Right lobe of liver (tissue), 6 donors: ENCODE measurements at places on chromosomes 4 and X.

GRCh38 chr4:54545663-54546424 is 111.9 kb upstream of the KIT start:
- no peak for DNase-seq

- DNase-seq = no peak
Measured at GRCh38 chrX:117990438-117990837, 126.2 kb downstream of the KLHL13 start.

- no peak for DNase-seq
Measured at GRCh38 chrX:80388206-80388605, 32.0 kb upstream of the TENT5D start.

GRCh38 chrX:68568136-68568535 is 69.3 kb downstream of the YIPF6 start:
- no peak for DNase-seq

- no peak for DNase-seq
Measured at GRCh38 chr4:160159457-160159856, 1056.6 kb downstream of the RAPGEF2 start.

DNA sequence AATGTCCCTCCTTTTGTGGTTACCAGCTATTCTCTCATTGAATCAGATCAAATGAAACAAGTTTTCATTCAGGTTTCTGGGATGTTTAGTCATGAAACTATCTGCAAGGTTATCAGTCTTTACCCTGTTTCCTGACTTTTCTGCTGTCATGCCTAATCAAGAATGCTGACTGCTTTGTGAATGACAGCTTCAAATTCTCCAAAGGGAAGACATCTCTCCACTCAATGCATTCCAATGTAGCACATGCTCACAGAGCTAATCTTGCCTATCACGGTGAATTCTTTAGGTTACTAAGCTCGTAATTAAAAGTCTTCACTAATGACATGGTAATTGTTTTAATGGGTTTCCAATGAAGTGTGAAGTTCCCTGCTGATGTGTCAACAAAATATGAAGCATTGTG is 1068.5 kb downstream of the PCDH7 start:
- DNase-seq = no peak

DNA sequence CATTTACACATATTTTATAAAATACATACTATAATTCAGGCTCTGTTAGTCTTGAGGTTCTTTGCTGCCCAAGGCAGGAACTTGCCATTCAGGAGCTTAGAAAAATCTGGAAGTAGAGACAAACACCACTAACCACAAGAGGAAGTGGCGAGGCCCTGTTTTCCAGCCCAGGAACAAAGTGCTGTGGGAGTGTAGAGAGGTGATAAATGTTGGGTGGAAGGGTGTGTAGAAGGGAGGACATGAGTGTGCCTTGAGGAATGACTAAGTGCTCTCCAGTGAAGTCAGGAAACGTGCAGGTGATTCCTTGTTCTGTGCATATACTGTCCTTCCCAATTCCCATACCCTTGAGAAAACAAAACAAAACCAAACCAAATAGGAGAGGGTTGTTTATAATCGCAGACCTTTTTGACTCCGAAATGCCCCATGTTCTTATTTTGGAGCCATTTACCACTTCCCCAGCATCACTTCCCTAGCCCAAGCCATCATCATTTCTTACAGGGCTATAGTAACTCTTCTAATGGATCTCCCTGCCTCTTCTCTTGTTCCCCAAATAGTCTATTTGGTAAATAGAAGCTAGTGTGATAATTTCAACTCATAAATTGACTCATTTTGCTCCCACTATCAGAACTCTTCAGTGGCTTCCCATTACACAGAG is 83.2 kb downstream of the GPAT3 start:
- no peak for DNase-seq

- no peak for DNase-seq
Measured at GRCh38 chr4:14196131-14196530, 568.6 kb upstream of the BOD1L1 start.

DNA sequence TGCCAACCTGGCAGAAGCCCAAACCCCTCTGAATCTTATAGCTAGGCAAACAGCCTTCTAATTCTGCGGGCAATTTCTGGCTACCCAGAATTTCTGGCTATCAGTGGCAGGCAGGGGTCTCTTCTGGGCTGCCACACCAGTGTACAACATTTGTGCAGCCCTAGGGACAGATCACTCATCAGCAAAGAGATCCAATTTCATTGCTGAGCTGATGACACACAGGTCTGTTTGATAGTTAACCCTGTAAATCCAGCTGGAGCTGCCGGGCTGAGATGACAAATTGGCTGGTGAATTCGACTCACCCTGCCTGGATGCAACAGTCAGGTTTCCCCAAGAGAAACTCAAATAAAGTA is 2.4 kb downstream of the MID1 start:
- DNase-seq = no peak

DNA sequence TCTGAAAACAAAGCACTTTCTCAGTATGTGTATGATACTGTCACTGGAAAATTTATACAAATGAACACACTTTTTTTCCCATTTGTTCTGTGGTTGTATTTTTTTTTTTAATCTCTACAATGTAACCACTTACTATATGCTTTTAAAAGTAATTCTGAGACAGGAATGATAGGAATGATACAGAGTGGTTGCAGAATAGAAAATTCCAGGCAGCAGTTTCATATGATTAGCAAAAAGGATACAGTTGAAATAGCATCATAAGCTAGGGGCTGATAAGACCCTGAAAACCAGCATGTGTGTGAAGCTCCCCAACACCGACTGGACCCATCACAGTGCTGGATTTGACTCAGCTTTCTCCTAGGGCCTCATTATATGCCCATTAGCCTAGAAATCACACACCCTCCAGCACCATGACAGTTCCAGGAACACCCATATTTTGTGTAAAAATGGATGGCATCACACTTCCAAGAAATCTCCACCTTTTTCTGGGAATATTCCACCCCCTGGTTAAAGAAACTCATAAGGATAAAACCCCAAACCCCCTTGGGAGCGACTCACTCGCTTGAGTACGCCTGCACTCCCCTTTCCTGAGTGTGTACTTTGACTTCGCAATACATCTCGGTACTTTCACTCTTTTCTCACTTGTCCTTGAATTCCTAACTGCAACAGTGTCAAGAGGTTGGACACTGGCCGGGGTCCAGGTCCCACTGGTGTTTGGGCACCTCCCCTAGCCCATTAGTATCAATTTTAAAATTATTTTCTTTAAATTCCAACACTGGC is 77.4 kb upstream of the AGA start:
- DNase-seq = no peak

DNA sequence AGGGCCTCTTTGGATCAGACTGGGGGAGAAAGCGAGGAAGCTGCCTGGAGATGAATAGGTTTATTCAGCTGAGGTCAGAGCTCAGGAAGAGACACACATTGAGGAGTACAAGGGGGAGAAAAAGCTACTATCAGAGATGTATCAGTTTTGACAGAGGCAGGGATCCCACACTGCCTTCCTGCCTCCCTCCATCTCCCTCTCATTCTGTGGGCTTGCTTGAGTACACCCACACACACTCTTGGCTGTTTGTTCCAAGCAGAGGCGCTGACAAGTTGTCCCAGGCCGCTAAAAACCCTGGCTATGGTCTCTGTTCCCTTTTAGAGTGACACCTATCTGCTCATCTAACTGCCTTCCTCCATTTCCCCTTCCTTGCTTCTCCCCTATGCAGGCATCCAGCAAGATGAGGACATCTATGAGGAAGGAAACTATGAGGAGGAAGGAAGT is 5.2 kb downstream of the TSPYL2 start:
- no peak for DNase-seq

DNA sequence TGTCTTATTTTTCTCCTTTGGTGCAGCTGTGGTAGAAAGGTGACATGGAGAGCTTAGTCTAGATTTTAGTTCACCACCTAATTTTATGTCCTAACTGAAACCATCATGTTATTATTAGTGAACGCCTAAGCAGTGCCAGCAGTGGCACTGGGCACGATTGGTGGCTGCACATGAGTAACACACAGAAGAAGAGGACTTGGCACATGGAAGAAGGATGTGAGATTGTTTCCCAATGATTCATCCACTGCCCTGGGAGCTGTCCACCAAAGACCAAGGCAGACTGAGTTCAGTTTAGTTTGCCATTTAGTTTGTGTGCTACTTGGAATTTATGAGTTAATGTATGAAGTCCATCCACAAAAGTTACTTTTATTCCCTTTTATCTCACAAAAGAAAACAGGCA is 68.1 kb upstream of the NAP1L5 start:
- DNase-seq = no peak

DNA sequence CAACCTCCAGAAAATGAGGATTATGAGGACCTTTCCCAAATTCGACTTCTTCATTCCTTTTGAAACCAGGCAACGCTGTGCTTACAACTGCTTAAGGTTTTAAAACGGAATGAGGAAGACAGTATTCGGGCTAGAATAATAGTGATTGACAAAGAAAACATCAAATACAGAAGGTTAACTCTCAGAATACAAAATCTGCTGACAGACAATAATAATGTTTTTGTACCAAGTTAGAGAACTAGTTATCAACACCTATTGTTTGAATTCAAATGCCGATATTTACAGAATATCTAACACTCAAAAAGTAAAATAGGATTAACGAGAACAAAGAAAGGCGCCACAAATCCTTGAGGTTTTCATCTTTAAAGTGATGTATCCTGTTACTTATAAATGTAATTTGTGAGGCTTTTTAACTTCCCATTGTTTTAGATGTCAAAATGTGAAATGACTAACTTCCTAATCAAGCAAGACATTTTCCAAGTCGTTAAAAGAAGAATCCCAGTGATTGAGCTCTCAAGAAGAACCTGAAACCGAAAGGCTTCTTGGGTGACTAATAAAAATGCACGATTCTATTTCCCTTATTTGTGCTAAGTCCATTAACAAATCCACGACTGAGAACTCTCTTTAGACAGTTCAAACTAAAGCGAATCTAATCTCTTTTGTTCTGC is 118.3 kb downstream of the SORBS2 start:
- no peak for DNase-seq

DNA sequence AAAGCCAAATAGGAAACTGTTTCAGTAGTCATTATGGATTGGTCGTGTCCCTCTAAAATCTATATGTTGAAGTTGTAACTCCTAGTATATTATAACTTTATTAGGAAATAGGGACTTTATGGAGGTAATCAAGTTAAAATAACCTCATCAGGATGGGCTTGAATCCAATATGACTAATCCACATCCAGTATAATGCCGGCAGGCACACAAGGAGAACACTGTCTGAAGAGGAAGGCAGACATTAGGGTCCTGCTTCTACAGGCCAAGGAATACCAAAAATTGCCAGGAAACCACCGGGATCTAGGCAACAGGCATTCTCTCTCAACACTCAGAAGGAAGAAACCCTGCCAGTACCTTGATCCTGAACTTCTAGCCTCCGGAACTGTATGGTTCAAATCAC is 130.3 kb downstream of the ATP10D start:
- no peak for DNase-seq

- no peak for DNase-seq
Measured at GRCh38 chrX:70175338-70175737, 1.9 kb upstream of the DGAT2L6 start.

- DNase-seq = no peak
Measured at GRCh38 chrX:129449148-129449547, 74.1 kb downstream of the SMARCA1 start.

GRCh38 chrX:9581771-9582385 is 117.0 kb downstream of the TBL1X start:
- DNase-seq = no peak

DNA sequence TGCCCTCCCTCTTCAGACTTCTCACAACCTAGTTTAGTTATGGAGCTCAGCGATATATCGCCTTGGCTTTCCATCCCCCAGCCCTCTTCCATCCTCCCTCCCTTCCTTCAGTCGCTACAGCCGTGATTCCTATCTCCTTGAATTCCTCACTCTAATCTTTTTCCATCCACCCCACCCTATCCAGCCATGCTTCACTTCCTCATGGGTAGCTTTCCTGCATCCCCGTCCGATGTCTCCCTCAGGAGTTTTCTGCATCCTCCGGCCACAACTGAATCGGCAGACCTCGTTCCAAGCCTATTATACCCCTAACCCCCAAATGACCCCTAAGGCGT is 456 bp downstream of the SNX12 start:
- no peak for DNase-seq

GRCh38 chr4:81471298-81471587 is 464 bp downstream of the RASGEF1B start:
- no peak for DNase-seq

- DNase-seq = no peak
Measured at GRCh38 chr4:102321260-102321995, 23.9 kb downstream of the SLC39A8 start.

GRCh38 chr4:22191565-22191964 is 243.0 kb upstream of the KCNIP4 start:
- no peak for DNase-seq

DNA sequence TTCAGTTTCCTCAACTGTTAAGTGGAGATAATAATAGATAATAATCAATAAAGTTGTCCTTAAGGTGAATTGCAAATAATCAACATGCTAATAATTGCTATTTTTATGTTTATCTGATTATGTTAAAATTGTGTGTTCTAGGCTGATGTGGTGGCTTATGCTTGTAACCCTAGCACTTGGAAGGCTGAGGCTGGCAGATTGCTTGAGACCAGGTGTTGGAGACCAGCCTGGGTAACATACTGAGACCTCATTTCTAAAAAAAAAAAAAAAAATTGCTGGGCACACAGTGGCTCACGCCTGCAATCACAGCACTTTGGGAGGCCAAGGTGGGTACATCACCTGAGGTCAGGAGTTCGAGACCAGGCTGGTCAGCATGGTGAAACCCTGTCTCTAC is 175.2 kb downstream of the GC start:
- no peak for DNase-seq

GRCh38 chr4:52912608-52913007 is 50.5 kb downstream of the RASL11B start:
- DNase-seq = no peak

DNA sequence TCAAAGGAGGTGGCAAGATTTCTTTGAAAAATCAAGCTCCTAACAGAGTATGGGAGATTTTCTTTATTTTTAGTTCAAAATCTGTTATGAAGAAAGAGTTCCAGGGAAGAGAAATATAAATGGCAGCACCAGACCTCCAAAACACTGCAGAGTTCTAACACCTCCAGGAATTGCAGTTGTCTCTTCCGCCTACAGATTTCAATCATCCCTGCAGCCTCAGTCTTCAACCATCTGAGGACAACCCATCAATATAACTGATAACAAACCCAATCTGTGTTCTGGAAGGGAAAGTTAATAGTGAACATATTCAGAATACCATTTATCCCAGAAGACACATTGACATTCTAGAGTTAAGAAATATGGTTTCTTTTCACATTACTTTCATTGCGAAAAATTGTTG is 296.1 kb downstream of the ARAP2 start:
- no peak for DNase-seq

- peak; percentile 39 for DNase-seq
Measured at GRCh38 chrX:56366901-56367300, 134.7 kb downstream of the KLF8 start.

- DNase-seq = no peak
Measured at GRCh38 chr4:55838356-55838755, 15.1 kb upstream of the EXOC1 start.

- no peak for DNase-seq
Measured at GRCh38 chr4:145345401-145345800, 136.3 kb upstream of the SMAD1 start.

GRCh38 chr4:89492581-89493071 is 185.0 kb upstream of the GPRIN3 start:
- no peak for DNase-seq

- no peak for DNase-seq
Measured at GRCh38 chr4:138706201-138706600, 309.4 kb upstream of the NOCT start.

GRCh38 chr4:8910822-8911315 is 39.2 kb upstream of the HMX1 start:
- peak; percentile 27 for DNase-seq

GRCh38 chr4:41957634-41958033 is 22.4 kb downstream of the TMEM33 start:
- DNase-seq = no peak
